ENCODE measurements at places on chromosomes 11 and 22.

- DNase-seq: no peak
These were observed 50.4 kb downstream of the NELL1 start for GRCh38 chr11:20719821-20720220.

GRCh38 chr11:66417000-66417399 lies 3.8 kb upstream of the NPAS4 start:
- DNase-seq: no peak

DNA sequence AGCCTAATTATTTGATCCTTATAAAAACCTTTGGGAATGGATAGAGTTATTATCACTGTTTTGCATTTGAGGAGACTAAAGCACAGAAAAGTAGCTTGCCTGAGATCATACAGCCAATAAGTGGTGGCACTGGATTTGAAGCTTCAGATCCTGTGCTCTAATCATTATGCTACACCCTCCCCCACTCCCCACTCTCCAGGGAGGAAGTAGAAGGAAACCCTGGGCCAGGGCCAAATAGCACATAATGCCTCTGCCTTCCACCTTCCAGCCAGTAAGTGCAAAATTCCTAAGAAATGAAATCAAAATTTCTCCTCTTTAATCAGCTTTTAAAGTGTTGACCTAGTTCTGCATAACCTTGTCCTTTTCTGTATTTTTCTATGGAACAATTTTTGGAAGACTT lies 61.6 kb downstream of the SIK2 start:
- no peak for DNase-seq

DNA sequence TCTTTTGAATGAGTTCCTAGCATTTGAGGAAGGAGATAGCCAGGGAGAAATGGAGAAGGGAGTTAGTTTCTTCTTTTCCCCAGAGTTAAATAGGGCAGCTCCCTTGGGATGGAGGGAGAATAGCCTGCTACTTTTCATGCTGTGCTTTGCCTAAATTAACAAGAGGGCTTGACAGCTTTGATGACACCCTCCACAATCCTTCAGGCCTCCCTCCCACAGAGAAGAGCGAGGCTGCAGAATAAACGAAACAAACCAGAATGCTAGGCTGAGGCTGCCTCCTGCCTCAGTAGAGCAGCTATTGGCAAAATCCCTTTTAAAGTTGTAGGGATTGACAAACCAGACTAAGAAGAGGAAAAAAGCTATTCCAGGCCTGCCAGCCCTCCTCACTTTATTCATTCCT lies 94.6 kb downstream of the C11orf58 start:
- no peak for DNase-seq

- DNase-seq: no peak
These were observed 66.8 kb downstream of the FEZ1 start for GRCh38 chr11:125429174-125429707.

DNA sequence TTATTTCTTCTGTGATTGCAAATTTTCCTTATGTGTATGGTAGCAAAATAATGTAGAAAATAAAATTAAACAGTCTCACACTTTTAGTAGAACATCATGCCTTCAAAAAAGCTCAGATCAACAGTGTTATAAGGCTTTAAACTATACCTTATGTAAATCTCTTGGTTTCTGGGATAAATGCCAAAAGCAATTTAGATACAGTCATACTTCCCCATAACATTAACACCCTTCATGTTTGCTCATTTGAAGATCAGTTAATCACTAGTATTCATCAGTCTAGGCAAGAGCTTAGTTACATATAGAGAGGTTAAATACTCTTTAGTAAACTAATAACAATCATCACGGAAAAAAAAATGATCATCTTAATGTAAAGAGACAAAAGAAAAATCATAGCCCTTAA lies 421.8 kb upstream of the ANO3 start:
- DNase-seq: no peak

- no peak for DNase-seq
These were observed 26.3 kb upstream of the GNB1L start for GRCh38 chr22:19880786-19881569.

DNA sequence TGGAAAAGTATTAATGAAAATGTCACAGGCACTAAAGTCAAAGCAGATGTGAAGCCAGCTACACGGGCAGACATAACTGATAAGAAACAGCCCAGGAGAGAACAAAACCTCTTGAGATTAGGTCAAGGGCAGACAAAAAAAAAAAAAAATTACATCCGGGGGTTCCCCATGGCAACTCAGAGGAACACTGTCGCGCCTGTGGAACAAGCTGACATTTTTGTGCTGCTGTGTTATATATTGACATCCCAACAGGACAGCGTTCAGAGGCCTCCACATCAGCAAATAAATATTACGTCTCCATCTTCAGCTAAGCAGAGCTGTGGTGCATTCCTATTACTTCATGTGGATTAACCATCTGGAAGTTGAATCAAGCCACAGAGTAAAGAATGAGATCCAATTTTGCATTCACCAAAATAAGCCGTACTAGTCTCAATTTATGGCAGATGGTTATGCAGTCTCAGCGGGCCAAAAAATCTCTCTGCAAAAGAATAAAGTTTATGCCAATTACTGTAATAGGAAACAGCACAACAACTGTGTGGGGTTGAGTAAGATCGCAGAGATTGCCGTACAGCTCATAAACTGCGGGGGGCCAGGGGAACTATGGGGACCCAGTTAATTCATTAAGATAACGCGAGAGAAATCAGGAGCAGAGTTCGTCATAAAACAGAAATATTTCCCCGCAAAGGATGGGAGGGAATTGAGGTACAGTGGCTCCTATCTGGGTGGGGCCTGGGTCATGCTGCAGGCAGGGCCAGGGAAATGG lies 41.3 kb upstream of the MN1 start:
- no peak for DNase-seq

- DNase-seq: no peak
These were observed 160.7 kb downstream of the BUD13 start for GRCh38 chr11:116611998-116612620.

DNA sequence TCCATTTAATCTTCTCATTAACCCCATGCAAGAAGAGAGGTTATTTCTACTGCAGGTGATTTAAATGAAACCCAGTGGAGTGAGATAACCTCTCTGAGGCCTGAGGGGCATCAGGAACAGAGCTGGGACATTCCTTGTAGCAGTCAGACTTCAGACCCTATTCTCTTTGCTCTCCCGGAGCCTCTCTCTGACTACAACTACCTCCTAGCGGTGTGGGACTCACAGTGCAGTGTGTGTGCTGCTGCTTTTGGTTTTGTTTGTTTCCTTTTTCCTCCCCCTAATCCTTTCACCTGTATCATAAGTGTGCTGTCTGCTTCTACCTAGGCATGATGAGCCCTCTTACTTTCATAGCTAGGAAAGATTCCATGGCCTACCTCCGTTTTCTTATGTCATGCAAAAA lies 769.6 kb downstream of the NTM start:
- DNase-seq: no peak

DNA sequence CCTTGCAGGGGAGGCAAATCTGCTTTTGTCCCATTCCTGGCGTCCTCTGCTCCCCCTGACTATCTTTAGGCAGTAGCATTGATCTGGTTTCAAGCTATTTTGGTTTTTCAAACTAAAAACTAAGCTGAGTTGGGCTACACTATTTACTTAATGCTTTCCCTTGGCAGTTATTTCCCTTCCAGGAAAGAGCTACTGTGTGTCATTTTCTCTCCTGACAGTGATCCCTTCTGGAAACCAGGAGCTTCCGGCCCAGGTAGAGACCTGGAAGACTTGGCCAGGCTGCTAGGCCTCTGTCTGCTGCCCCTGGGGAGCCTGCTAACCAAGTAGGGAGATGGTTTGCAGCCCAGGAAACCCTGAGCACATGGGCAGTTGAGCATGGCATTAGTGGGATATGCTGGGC lies 35.0 kb downstream of the NAV2 start:
- no peak for DNase-seq

GRCh38 chr22:30742291-30743256 lies 47.9 kb downstream of the OSBP2 start:
- DNase-seq: no peak

GRCh38 chr22:50583294-50583861 lies 729 bp upstream of the CHKB start:
- no peak for DNase-seq
